ENCODE measurements at places on chromosomes 12 and 14.

DNA sequence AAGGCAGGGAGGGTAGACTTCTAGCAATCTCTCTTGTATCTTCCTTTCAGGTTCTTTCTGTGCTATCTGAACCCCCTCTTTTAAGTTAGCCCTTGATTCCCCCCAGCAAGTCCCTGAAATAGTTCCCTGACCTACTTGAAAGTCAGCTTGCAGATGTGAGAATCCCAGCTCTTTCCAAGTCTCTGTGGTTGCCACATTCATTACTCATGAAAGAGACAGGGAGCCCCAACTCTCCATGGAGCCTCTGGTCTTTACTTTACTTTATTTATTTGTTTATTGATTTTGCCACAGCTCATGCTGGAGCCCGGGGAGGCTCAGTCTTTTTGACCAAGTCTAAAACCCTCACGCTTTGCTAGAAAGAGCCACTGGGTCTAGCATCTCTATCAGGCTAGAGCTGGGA is 193.6 kb upstream of the FAR2 start:
- DNase-seq = no peak

DNA sequence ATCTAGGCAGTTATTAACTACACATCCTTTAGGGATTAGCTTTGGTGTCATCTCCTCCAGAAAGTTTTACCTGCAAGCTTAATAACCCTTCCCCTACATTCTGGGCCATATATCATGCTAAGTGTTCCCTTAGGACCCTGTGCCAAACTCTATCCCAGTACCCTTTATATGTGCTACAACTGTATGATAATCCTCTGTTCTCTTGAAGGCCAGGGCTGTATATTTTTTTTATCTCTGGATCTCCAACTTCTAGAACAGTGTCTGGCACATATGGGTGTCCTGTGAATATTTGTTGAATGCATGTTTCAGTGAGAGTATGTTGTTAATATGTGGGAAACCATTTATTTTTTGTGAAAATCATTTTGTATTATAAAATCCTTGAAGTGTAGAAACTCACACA is 106.7 kb downstream of the PPM1A start:
- DNase-seq = peak; percentile 45

DNA sequence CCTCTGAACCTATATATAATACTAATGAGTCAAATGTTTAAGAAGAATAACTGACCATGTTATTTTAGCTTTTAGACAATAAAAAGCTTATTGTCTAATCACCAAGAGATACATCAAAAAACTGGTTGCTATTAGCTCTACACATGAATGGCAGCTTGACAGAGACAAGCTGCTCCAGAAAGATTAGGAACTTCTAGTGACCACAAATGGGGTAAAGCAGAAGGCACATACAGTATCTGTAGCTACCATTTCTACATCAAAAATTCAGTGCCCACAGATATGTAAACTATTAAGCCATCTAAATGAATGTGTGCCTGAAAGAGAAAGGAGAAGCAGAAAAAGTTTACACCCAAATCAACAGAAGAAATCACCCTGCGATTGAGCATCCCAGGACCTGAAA is 2.4 kb downstream of the AREL1 start:
- DNase-seq = no peak

DNA sequence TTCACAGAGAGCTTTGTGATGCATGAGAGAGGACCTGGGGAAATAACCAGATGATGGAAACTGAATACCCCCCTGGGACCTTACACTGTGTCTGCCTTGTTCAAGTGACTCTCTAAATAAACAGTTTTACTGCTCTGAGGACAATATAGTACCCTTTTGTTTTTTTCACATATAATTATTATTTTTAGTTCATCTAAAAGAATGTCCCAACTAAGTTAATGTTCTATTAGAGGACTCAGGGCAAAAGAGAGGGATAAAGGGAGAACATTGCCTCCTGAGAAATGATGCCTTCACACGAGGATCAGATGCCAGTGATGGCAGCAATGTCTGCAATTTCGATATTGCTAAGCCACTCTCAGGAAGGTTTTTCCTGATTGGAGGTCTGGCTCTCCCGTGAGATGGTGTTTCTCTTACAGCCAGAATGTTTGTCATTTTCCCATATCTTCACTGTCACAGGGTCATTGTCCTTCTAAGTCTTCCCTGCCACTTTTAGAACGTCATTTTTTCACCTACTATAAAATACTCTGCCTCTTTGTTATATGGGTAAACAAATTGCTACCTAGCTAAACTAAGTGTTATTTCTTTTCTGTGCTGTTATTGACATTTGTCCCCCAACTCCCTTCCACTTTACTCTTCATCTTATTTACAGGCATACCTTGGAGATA is 201.6 kb downstream of the RAD51B start:
- DNase-seq = peak; percentile 35

DNA sequence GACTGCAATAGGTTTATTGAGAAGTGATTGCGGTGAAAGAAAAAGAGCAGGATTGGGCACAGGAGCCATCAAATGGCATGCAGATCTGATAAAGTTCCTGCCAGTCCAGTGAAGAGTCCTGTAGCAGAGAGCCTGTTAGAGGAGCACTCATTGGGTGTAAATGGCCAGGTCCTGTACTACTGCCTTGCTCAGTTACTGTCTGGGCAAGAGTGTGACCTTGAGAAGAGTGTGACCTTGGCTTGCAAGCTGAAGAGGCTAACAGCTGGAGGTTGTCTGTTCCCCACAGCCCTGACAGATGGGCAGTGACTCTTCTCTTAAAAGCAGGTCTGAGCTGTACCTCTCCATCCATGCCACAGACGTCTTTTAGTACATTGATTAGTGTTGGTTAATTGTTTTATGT is 148.6 kb upstream of the SLC38A2 start:
- DNase-seq = no peak

DNA sequence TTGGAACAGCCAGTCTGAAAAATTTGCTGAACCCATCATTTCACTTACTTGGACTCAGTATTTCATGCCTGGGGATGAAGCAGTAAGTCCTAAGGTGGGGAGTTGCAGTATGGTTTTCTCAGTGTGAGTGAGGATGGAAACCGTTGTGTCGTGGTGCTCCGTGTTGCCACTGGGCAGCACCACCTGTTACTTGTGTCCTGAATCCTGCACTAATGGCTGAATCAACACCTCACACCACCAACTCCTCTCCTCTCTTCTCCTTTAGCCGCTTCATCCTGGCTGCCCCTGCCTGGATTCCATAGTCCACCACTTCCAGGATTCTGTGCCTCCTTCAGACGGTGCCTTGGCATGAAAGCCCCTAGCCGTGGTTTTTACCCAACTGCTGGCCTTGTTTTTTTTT is 3.0 kb upstream of the EP400 start:
- DNase-seq = no peak

GRCh38 chr14:32865827-32866376 is 72.8 kb upstream of the NPAS3 start:
- DNase-seq = no peak

DNA sequence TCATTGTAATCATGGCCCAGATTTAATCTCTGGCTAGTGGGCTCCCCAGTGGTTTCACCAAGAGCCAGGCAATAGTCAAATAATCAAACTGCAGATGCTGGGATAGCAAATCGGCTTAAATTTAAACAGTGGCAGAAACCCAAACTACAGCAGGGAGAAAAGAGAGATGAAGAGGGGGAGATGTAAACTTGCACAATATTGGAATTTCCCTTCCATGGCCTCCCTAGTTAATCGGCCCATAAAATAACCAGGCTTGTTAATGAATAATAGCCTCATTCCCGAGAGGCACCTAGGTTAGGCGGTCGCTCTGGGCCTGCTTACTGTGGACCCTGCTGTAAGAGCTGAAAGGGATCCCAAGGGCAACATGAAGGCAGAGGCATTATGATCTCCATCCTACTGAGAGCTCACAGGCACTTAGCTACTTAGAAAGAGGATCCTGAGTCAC is 116.2 kb downstream of the NUAK1 start:
- no peak for DNase-seq

- DNase-seq = peak; percentile 18
Observed at GRCh38 chr12:70722584-70723343, 85.5 kb upstream of the PTPRB start.

GRCh38 chr12:56687223-56688128 is 608 bp downstream of the PTGES3 start:
- peak; percentile 33 for DNase-seq

DNA sequence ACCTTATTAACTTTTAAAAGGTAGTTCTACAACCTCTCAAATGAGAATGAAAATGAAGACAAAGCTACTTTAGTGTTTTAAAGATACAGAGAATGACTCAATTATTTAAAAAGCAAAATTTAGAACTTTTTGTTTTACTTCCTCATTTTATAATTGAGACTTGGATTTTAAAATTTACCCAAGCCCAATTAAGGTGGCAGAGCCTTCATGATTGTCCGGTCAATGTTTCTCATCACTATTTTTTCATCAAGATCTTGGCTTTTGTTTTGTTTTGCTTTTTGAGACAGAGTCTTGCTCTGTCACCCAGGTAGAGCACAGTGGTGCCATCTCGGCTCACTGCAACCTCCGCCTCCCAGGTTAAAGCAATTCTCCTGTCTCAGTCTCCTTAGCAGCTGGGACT is 32.7 kb downstream of the PPP4R3A start:
- DNase-seq = no peak

DNA sequence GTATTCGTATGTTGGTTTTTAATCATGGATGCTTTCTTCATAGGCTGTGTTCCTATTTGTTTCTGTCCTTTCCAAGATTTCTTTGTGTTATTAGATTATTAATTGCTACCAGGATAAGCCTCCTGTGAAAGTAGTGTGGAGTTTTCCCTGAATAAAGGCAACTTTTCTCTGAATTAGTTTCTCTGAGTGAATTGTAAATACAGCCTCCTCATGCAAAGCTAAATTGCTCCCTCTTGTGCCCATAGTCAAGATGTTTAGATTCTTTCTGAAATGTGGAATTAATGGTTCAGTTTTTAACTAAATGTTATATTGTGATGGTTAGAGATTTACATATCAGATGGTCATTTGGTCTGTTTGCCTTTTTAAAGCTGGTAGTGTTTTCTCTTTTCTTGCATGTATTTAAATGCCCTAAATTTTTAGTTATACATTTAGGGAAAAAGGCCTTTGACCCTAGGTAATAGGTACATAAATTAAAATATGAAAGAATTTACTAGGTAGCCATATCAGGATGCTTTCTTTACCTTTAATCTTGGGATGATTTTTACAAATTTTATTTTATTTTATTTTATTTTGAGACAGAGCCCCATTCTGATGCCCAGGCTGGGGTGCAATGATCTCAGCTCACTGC is 8.9 kb downstream of the APAF1 start:
- peak; percentile 56 for DNase-seq

GRCh38 chr14:68526512-68527091 is 266.3 kb downstream of the ZFP36L1 start:
- no peak for DNase-seq
